Esophagus mucosa (tissue), 1 donor: ENCODE measurements at places on chromosomes 2 and 18. TPM values are rescaled to one million over a fixed set of nuclear protein-coding genes. Genes with fewer than 3 reads are reported as not detected.

Gene XDH
- total RNA-seq: 39.7 TPM

Gene TMEM87B
- 18.7 TPM for total RNA-seq

Gene ITM2C
- total RNA-seq: 7.3 TPM

Gene TRIM54
- total RNA-seq: 0.16 TPM

Gene POTEJ
- total RNA-seq: not detected

Gene NEURL3
- total RNA-seq: not detected

Gene CXCR1
- 0.72 TPM for total RNA-seq

Gene BUB1
- total RNA-seq: 15.9 TPM

Gene DSG4
- total RNA-seq: not detected

Gene FBXO48
- 1.00 TPM for total RNA-seq

Gene DNAJC10
- 32.1 TPM for total RNA-seq
